ENCODE measurements at places on chromosomes 7 and 10. TPM values are rescaled to one million over a fixed set of nuclear protein-coding genes. Genes with fewer than 3 reads are reported as not detected.
A peak's percentile ranks its signal among the peaks of the same experiment; 100 is the strongest.

ZNF727 gene
- total RNA-seq: 11.9 TPM

MYOF gene
- 72.3 TPM for total RNA-seq

MUC3A gene
- total RNA-seq: under 0.01 TPM

TMEM270 gene
- total RNA-seq: not detected

CPA1 gene
- not detected for total RNA-seq

CACNB2 gene
- total RNA-seq: 6.7 TPM

DNA sequence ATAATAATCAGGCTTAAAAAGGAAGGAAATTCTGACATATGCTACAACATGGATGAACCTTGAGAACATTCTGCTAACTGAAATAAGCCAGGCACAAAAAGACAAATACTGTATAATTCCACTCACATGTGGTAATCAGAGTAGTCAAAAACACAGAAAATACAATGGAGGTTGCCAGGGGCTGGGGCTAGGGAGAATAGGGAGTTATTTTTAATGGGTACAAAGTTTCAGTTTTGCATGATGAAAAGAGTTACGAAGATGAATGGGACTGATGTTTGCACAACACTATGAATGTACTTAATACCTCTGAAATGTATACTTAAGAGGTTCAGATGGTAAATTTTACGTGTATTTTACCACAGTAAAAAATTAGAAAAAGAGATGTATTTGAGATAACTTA lies 145.6 kb downstream of the DOCK4 start:
- no peaks in the 10 kb centered on the region for H3K4me1 ChIP-seq
- DNase-seq: no peak
- H3K27ac ChIP-seq: no peak overlapping the region
- no peak overlapping the region for H3K4me3 ChIP-seq

GRCh38 chr10:71665456-71665855 lies 54.1 kb downstream of the C10orf105 start:
- no peaks in the 10 kb centered on the region for H3K36me3 ChIP-seq
- H3K27me3 ChIP-seq: no peaks in the 10 kb centered on the region
- H3K4me1 ChIP-seq: no peaks in the 10 kb centered on the region
- DNase-seq: no peak
- H3K27ac ChIP-seq: no peak overlapping the region

DNA sequence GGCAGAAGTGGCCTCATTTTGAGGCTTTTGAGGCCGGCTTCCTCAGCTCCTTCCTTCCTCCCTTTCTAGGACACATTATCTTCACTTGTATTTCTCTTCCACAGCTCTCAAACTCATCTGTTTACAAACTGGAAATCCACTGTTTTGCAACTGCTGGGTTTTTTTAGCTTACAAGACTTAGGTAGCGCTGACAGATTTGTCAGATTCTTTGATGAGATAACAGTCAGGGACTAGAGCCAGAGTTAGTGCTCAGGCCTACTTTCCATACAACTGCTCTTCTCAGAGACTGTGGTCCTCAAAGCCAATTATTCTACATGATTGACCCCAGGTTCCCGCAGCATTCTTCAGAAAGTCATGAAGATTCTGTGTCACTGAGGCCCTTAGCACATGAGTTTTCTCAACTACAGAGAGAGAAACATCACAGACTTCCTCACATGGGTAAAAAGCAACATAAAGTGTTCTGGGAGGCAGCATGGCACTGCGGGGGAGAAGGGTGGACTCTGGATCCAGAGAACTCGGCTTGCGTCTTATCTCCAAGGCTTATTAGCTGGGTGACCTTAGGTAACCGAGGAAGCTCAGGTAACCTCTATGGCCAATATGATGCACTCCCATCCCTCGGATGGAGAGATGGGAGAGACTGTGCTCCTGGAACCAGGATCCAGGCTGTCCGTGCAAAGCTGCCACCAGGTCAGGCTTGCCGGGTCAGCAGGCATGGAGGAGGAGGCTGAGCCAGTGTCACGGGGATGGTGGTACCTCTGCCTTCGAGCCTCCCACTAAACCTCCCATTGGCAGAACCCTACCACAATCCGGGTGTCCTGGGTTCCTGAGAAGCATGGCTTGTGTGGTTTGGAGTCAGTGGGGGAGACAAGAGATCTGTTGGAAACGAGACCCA lies 10.5 kb downstream of the DDC start:
- no peaks in the 10 kb centered on the region for H3K4me1 ChIP-seq
- DNase-seq: no peak
- H3K4me3 ChIP-seq: no peak overlapping the region
- H3K27me3 ChIP-seq: no peaks in the 10 kb centered on the region
- H3K36me3 ChIP-seq: no peaks in the 10 kb centered on the region

DNA sequence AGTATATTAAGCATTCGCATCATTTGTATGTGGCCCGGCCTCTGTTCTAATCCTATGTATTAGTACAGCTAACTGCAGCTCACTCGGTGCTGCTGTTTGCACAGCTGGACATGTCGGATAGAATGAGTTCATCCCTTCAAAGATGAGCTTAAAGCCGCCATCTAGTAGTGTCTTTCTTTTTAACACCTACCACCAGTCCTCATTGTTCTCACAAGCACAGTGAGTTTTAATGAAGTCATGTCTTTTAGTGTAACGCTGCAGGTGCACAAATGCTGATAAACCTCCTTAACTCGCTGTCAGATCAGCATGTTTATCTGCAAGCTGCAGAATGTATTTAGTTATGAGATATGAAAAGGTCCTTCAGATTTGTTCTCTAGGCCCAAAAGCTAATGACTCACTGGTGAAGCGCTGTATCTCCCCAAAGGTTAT lies 247.5 kb downstream of the MTERF1 start:
- no peaks in the 10 kb centered on the region for H3K27me3 ChIP-seq
- H3K27ac ChIP-seq: no peak overlapping the region
- H3K4me3 ChIP-seq: no peak overlapping the region

- no peaks in the 10 kb centered on the region for H3K27me3 ChIP-seq
- no peak overlapping the region for H3K4me3 ChIP-seq
- no peak for DNase-seq
- H3K27ac ChIP-seq: no peak overlapping the region
- H3K4me1 ChIP-seq: no peaks in the 10 kb centered on the region
These were observed 101.4 kb downstream of the MTPAP start for GRCh38 chr10:30247704-30248103.

GRCh38 chr7:24580283-24580946 lies 7.2 kb downstream of the PALS2 start:
- H3K27me3 ChIP-seq: no peaks in the 10 kb centered on the region
- no peaks in the 10 kb centered on the region for H3K4me1 ChIP-seq
- DNase-seq: no peak
- H3K36me3 ChIP-seq: no peaks in the 10 kb centered on the region
- no peak overlapping the region for H3K27ac ChIP-seq

DNA sequence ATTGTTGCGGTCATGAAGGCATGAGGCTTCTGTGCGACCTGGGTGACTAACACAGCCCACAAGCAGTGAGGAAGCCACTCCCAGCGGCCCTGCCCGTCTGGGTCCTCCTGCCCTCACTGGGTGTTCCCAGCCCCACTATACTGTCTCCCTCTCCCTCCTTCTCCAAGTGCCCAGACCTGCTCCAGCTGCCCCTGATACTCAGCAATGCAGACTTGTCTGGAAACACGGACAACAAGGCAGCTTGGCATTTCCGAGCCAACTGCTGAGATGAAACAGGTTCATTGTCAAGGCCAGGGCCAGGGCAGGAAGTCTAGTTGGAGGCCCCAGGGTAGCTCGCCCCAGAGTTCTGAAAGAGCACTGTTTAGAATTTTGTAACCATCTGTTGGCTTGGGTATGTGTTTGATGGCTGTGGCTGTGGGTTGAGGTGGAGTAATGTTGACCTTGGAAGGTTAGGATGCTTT lies 95.7 kb downstream of the RBM20 start:
- no peaks in the 10 kb centered on the region for H3K36me3 ChIP-seq
- H3K4me3 ChIP-seq: no peak overlapping the region
- no peaks in the 10 kb centered on the region for H3K27me3 ChIP-seq
- no peak for DNase-seq

GRCh38 chr10:17344206-17344605 lies 110.2 kb downstream of the ST8SIA6 start:
- no peak for DNase-seq
- no peak overlapping the region for H3K4me3 ChIP-seq
- H3K4me1 ChIP-seq: peaks cover 4% of the 10 kb centered on the region
- H3K27ac ChIP-seq: no peak overlapping the region
- no peaks in the 10 kb centered on the region for H3K36me3 ChIP-seq

DNA sequence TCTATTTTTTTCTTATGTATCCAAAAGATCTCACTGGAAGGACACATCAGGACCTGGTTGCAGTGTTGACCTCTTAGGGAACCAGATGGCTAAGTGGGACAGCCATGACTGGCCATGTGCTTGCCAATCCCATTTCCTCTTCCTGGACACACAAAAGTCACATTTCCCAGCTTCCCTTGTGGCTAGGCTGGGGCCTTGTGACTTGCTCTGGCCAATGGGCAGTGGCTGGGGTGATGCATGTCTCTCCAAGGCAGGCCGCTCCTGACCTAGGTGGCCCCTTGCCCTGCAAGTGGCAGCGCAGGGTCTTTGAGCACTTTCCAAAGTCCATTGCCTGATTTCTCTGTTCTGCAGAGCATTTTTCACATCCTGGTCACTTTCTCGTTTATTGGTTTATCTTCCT lies 41.7 kb upstream of the HSPA12A start:
- no peaks in the 10 kb centered on the region for H3K36me3 ChIP-seq
- H3K27ac ChIP-seq: no peak overlapping the region
- DNase-seq: no peak
- no peak overlapping the region for H3K4me3 ChIP-seq

GRCh38 chr7:140212100-140212881 lies 35.5 kb upstream of the KDM7A start:
- no peaks in the 10 kb centered on the region for H3K36me3 ChIP-seq
- H3K27me3 ChIP-seq: no peaks in the 10 kb centered on the region
- H3K4me3 ChIP-seq: no peak overlapping the region
- peaks cover 16% of the 10 kb centered on the region for H3K4me1 ChIP-seq

DNA sequence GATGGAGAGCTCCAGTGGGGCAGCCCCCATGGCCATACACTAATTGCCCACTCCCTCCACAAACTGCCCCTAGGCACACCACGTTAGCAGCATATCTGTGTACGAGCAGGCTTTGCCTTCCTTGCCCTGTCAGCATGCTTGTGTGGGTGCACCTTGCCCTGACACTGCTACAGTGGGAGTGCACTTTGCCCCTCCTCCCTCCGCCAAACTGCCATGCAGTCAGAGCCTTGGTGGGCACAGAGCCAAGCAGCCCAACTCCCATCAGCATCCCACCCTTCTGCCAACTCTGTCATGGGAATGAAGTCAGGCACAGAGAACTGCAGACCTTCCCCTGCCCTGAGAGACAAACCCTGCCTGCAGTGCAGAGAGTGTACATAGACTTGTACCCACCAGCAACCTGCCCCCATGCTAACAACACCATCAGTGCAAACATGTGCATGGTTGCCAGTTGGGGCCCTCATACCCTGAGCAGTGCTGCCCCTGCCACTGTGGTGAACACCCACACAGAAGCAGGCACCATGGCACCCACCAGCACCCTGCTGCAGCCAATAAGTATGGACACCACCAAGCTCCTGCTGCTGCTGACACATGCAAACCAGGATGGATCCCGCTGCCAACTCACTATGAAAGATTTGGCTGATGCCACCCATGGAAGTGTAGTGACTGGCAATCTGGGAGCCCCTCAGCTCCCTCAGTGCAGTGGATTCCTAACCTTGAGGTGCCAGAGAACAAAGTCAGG lies 1197.7 kb upstream of the CELF2 start:
- H3K36me3 ChIP-seq: no peaks in the 10 kb centered on the region
- no peak for DNase-seq
- no peak overlapping the region for H3K27ac ChIP-seq

DNA sequence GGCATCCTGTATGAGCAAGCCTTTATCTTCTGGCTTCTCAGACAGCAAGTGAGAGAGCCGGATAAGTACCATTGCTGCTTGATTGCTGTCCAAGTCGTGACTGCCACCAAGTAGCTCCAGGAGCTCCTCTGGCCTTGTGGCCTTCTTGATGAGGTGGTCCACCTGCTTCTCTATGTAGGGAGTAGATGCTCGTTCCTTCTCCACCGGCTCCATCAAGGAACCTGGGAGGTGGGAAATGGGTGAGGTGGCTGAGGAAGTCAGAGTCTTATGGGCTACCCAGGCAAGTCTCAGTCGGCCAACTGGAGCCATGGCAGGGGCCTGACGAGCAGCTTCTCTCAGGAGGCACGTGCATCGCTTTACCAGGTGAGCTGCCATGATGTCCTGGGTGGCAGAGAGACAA lies 2.6 kb downstream of the TBRG4 start:
- peaks cover 15% of the 10 kb centered on the region for H3K4me1 ChIP-seq
- no peaks in the 10 kb centered on the region for H3K27me3 ChIP-seq
- H3K36me3 ChIP-seq: peaks cover 51% of the 10 kb centered on the region
- no peak overlapping the region for H3K4me3 ChIP-seq
- no peak for DNase-seq

- peak; percentile 44 for DNase-seq
- no peaks in the 10 kb centered on the region for H3K27me3 ChIP-seq
- peaks cover 12% of the 10 kb centered on the region for H3K4me1 ChIP-seq
- no peak overlapping the region for H3K4me3 ChIP-seq
- H3K27ac ChIP-seq: no peak overlapping the region
These were observed 27.8 kb upstream of the WDFY4 start for GRCh38 chr10:48656914-48657305.

- H3K4me3 ChIP-seq: no peak overlapping the region
- H3K36me3 ChIP-seq: no peaks in the 10 kb centered on the region
- peak overlapping the region; percentile 59 for H3K27ac ChIP-seq
These were observed 38.4 kb downstream of the ANK3 start for GRCh38 chr10:60351191-60351853.

DNA sequence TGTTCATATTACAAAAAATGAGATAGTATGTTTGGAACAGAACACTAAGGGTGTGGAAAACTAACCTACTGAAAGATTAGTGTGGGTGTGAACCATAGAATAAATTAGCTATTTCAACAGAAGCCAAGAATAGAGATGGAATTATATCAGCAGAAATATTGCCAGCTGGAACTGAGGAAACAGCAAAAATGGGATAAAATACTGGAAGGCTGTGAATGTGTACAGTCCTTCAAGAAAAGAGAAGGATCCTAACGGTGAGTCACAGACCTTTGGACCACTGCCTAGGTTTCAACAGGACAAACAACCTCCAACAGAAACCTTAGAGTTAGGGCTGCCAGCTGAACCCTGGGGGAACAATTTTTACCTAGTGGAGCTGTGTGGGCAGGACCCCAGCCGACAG lies 395.0 kb downstream of the ZWINT start:
- DNase-seq: no peak
- H3K27me3 ChIP-seq: no peaks in the 10 kb centered on the region
- no peaks in the 10 kb centered on the region for H3K4me1 ChIP-seq
- H3K36me3 ChIP-seq: no peaks in the 10 kb centered on the region
- H3K4me3 ChIP-seq: no peak overlapping the region

GRCh38 chr7:6448943-6449543 lies 1.3 kb upstream of the DAGLB start:
- H3K27me3 ChIP-seq: no peaks in the 10 kb centered on the region
- peaks cover 24% of the 10 kb centered on the region for H3K4me1 ChIP-seq
- peak; percentile 10 for DNase-seq
- peaks cover 6% of the 10 kb centered on the region for H3K36me3 ChIP-seq
- no peak overlapping the region for H3K27ac ChIP-seq

DNA sequence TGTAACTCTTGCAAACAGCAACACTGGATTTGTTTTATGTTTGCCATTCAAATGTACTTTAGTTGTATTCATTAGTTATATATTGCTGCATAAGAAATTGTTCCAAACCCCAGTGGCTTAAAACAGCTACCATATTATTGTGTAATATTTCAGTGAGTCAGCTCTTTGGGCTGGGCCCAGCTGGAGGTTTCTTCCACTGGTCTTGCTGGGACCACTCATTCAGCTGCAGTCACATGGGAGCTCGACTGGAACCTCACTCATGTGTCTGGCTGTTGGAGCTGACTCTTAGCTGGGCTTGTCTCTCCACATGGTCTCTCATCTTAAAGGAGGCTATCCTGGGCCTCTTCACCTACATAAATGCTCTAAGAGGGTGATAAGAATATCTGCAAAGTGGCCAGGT lies 23.2 kb upstream of the PIP4K2A start:
- H3K4me1 ChIP-seq: no peaks in the 10 kb centered on the region
- H3K36me3 ChIP-seq: no peaks in the 10 kb centered on the region
- no peak overlapping the region for H3K4me3 ChIP-seq
- no peak for DNase-seq

All from thyroid gland (tissue), 4 donors.